ENCODE measurements at places on chromosomes 12 and 14.

- no peak for DNase-seq
Observed at GRCh38 chr12:122126342-122126635, 47.7 kb downstream of the IL31 start.

- DNase-seq: peak; percentile 76
Observed at GRCh38 chr12:28574746-28575592, 384.7 kb downstream of the CCDC91 start.

GRCh38 chr14:43135877-43136411, 1371.1 kb downstream of the FSCB start:
- no peak for DNase-seq

DNA sequence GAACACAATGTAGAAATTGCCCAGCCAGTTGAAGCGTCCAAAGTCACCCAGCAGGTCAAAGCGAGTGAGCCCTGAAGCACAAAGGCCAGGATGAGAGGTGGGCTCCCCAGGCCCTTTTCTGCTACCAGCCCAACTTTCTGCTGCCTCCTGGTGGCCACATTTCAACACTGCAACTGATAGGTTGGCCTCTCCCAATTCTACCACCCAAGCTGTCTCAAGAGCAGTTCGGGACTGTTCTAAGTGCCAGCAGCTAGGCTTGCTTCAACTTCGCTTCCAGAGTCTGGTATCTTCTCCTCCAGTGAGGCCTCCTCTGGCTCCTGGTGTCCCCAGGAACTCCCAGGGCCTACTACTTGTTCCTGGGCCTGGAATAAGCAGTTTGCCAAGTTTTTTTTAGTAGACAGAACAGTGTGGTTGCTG, 3.4 kb upstream of the DHH start:
- DNase-seq: no peak

DNA sequence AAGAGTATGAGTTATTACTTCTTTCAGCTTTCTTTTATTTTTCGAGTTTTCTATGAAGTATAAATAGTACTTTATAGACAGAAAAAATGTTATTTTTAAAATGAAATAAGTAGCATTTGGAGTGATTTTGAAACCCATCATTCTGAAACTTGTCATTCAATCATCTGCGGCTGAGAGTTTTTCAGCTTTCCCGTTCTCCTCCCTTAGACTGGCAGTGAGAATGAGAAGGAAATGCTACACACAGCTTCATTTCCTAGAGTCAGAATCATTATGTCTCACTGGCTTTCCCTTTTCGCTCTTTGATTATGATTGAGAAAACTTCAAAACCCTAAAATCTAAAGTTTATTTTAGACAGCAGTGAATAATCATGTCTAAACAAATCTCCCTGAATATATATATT, 33.7 kb upstream of the GNPNAT1 start:
- DNase-seq: no peak

DNA sequence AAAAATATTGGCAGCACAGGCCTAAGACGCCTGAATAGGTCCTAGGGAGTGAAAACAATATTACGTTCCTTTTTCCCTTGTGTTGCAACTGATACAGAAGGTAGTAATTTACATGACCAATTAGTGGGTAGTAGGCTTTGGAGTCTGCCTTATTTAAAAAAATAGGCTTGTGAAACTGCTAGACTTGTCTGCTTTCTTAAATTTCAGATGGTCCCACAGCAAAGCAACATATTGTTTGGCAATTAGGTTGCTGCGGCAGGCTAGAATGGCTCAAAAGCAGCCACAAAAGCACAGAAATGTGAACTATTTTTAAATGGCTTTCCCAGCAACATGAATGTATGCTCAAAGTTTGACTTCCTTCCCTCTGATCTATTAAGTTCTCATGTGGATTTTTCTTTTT, 211.9 kb downstream of the TTC8 start:
- DNase-seq: no peak

GRCh38 chr12:125424909-125425308, 359.7 kb downstream of the AACS start:
- DNase-seq: no peak

DNA sequence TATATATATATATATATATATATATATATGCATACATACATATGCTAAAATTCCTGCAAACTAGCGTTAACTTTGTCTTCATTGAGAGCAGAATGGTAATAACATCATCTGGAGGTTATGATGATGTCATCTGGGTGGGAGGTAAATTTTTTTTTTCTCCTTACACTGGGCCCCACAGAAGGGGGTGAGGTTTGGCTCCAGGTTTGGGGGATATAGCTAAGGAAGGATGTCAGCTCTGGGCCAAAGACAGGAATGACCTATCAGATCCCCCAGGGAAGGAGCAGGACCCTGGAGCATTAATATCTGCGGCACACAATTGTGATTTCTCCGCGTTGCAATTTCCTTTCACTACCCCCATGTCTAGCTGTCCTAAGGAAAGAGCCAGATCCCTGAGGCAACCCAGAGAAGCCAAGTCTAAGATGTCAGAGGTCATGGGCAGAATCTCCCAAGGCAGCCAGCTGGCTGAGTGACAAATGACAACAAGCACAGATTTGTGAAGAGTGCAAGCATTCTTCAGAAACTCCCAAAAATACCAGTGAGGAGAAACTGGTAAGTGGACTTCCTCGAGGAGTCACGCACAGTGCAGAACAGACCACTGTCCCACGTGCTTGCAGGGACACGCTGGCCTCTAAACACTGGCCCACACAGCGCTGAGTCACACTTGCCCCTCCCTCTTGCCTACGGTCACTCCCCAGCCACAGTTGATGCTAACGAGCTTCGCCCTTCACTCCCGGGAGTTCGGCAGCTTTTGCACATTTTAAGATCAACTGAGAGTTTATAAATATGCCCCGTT, 9.9 kb downstream of the UBC start:
- peak; percentile 92 for DNase-seq
